Fibroblast of pulmonary artery (primary cell): ENCODE measurements at places on chromosomes 7 and 10.

DNA sequence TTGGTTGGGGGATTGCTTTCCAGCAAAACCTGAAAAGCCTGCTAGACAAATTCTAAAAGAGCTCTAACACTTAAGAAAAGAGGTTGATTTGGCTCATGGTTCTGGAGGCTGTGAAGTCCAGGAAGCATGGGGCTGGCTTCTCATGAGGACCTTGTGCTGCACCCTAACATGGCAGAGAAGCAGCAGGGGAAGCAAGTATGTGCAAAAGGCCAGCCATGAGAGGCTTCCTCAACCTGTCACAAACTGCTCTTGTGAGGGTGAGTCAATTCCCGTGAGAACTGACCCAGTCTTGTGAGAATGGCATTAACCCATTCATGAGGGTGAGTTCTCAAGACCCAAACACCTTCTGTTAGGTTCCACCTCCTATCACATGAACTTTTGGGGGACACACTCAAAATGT lies 54.3 kb upstream of the IGFBP3 start:
- DNase-seq: no peak

GRCh38 chr7:4745971-4746919 lies 29.2 kb upstream of the AP5Z1 start:
- peak; percentile 82 for DNase-seq

GRCh38 chr7:80916770-80917741 lies 1.8 kb downstream of the SEMA3C start:
- peak; percentile 72 for DNase-seq

DNA sequence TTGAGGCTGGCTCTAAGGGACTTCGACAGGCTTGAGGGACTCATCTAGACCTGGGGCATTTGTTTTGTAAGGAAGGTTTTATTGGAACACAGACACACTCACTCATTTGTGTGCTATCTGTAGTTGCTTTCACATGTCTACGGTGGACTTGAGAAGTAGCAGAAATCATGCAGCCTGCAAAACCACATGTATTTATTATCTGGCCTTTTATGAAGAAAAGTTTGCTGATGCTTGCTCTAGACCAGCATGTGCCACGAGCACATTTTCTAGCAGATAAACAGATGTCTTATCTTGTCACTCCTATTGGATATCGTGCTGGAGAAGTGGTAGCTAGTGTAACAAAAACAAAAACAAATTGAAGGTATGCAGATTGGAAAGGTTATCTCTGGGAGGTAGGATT lies 9.8 kb downstream of the UPP1 start:
- DNase-seq: no peak

- DNase-seq: no peak
These were observed 73.2 kb upstream of the KLF6 start for GRCh38 chr10:3858051-3858845.

- DNase-seq: peak; percentile 50
These were observed 80.4 kb downstream of the CUBN start for GRCh38 chr10:17049195-17049594.

- DNase-seq: no peak
These were observed 101.6 kb downstream of the SKIDA1 start for GRCh38 chr10:21423850-21424249.

DNA sequence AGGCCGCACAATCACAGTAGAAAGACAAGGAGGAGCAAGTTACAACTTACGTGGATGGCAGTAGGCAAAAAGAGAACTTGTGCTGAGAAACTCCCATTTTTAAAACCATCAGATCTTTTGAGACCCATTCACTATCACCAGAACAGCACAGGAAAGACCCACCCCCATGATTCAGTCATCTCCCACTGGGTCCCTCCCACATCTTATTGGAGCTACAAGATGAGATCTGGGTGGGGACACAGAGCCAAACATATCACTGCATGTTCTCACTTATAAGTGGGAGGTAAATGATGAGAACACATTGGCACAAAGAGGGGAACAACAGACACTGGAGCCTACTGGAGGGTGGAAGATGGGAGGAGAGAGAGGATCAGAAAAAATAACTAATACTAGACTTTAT lies 32.4 kb downstream of the NOLC1 start:
- no peak for DNase-seq

DNA sequence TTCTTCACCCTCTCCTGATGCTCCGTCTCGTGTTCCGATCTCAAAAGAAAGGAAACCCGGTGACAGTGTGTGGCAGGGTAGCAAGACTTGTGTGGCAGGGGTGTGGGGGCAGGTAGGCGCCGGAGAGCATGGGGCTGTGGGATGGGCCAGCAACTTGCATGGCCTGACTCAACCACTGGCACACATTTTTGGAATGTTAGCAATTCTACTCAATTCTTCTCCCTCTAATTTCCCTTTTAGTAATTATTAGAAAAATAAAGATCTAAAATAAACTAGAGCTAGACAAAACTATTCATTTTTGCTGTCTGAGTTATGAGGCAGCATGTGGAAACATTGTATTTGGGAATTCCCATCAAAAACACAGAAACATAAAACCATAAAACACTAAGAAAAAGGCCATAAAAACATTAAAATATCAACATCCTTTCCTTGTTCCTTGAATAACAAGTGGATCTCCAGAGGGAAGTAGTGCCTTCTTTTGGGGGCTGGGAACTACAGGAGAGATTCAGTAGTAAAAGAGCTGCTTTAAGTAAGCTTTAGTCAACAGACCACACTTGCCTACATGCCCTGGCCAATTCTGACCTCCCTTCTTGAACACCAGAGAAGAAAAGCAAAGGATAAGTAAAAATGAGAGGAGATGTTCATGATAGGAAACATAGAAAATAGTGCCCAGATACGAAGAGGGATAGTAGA lies 21.8 kb downstream of the SEMA3C start:
- DNase-seq: no peak

DNA sequence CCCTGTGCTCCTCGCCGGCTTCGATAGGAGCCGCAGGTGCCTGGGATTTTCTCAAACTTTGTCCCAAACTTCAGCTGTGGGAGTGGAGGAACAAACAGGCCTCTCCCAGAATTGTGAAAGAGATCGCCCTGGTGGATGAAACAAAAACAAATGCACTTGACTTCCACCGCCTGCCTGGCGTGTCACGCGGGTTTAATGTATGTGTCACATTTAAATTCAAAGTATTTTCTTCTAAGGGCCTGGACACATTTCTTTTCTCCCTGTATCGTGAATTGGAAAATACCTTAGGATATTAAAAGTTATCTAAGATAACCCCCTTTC lies 694 bp upstream of the WASL start:
- peak; percentile 78 for DNase-seq

- DNase-seq: peak; percentile 62
These were observed 53.0 kb upstream of the MAGI2 start for GRCh38 chr7:79506481-79506880.

- DNase-seq: peak; percentile 94
These were observed 16.6 kb downstream of the BAG3 start for GRCh38 chr10:119667562-119668328.

- DNase-seq: no peak
These were observed 1.9 kb upstream of the GAL3ST4 start for GRCh38 chr7:100170101-100170897.

DNA sequence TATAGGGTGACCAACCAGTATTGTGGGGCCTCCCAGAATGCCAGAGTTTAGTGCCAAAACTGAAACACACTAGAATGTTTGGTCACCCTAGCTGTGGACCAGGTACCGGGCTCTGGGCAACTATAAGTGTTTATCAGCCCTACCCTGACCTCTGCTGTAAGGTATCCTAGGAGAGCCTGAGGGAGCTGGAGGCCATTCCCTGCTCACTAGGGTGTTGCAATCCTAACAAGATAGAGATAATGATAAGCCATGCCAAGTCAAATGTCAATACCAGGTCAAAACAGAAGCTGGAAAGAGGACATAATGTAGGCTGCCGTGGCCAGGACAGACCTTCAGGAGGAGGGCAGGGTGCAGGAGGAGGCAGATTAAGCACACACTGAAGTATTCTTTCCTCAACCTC lies 151.8 kb downstream of the KCNMA1 start:
- no peak for DNase-seq

DNA sequence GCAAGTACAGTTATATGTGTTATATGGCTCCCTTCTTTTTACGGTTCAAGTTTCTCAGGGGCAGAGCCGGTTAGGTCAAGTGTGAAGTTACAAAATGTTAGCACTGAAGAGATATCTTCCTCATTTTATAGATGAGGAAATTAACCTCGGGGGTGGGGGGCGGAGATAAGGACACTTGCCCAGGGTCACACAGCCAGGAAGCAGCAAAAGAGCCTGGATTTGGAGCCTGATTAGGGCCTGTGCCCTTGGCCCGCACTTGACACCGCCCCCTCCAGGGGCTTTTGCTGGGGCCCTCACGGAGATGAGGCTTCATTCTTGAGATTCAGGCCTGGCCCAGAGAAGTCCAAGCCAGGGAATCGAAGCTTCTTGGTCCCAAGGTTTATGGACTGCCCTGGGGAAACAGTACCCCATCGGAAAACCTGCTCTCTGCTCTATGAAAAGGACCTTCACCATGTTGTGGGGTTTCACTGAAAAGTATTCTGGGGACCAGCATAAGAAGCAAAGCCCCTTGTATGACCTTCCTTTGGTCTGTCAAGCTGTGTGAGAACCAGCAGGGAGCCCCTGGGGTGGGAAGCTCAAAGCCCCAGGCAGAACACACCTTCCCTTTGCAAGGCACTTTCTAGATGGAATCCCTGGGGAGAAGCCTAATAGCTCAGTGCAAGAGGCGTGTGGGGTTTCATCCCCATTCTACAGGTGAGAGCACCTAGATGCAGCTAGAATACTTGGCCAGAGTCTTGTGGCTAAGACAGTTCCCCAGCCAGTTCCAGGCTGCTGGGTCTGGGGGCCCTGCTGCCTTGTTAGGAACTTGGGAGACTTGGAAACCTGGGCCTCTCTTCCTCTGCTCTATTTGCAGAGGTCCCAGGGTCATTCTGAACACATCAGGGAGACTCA lies 21.9 kb downstream of the UNC5B start:
- DNase-seq: no peak

DNA sequence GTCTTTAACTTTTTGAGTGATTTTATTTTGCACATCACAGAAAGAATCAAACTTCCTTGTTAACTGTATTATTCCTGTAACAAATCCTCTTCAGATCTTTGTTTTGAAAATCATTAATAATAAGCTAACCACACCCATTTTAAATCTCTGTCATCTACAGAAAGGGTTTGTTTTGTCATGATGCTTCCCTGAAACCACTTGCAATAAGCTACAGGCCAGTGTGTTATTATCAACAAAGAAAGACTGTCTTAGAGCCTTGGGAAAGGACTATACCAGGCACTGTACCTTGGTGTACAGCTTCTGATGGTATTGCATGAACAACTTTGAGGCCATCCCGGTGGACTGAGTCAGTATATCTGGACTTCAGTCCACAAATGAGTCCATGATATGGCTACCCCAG lies 145.3 kb upstream of the FAM3C start:
- DNase-seq: no peak

GRCh38 chr10:4016214-4016740 lies 231.3 kb upstream of the KLF6 start:
- no peak for DNase-seq

GRCh38 chr7:131792311-131792710 lies 235.9 kb upstream of the PODXL start:
- no peak for DNase-seq

DNA sequence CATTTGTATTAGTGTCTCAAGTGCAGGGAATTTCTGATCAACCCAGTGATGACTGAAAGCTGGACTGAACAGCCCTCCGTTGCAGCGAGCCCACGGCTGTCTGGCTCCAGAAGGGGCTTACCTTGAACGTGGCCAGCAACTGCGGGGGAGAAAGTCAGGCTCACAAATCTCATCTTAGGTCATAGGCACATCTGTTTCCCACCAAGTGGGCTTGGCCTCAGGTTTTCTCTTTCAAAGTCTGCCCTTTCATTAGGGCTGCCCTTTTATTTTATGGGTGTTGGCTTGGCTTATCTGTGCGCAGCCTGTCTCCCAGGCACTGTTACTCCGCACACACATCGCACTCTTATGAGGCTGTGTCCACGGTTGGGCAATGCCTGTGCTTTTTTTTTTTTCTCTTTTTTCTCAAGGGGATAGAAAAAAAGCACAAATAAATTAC lies 178.0 kb downstream of the JCAD start:
- peak; percentile 49 for DNase-seq

GRCh38 chr7:127833641-127834040 lies 181.6 kb downstream of the SND1 start:
- peak; percentile 76 for DNase-seq

- DNase-seq: peak; percentile 80
These were observed 89.3 kb upstream of the PRKCQ start for GRCh38 chr10:6669269-6669859.

DNA sequence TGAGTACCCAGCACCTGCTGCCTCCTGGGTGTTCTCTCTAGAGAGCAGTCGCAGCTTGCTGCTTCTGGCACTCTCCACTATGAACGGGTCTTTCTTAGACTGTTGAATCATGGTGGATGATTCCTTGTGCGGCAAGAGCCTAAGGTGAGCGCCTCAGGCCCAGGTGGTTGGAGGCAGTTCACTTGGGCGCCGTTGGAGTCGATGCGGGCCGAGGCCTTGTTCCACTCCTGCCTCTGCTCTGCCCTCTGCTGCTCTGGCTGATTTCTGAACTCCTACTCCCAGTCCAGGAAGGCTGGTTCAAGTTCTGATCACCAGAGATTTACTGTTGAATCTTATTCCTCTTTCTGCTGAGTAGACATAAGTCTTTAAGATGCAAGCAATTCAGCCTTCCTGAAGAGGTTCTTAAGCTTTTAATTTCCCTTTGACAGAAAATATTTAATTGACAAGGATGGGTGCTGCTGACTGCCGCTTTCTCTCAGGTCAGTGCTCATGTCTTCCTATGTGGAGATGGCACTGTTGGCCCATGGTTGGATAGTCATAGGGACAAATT lies 10.4 kb downstream of the YKT6 start:
- DNase-seq: no peak

- DNase-seq: no peak
These were observed 115.1 kb upstream of the AGK start for GRCh38 chr7:141436139-141436538.

DNA sequence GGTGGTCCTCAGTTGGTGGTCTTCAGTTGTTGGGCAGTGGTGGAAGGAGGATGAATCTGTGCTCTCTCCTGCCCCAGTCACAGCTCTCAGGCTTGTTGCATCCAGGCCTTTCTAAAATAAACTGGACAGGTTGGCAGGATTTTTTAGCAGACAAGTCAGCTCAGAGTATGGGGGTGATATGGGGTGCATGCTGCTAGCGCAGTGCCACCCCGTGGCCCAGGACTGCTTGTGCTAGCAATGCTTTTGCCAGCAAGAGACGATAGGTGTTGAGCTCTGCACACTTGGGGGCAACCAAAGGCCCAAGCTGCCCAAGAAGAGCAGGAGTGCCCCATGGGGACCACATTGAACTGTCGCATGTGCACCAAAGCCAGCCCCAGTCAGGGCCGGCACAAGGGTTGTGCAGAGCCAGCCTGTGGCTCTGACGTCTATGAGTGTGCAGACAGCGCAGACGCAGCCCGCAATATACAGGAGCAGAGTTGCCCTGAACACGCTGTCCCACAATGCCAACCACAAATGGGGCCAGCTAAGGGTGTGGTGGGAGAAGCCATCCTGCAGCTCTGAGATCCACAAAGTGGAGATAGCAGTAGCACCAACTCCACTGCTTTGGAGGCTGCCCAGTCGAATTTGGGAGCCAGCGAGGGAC lies 49.8 kb upstream of the PDSS1 start:
- DNase-seq: no peak

DNA sequence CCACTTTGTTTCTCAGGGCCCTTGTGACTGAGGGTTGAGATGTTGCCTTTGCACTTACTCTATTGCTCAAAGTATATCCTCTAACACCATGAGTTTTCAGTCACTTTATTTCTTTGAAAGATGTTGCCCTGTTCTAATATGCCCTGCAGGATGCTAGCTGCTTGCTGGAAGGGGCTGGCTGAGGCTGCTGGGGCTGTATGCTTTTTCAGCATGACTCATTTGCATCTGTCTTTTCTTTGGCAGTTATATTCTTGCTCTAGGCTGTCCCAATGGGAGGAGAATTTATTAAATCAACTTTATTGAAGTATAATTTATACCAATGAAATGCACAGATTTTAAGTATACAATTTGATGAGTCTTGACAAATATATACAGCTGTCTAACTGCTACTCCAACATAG lies 157.7 kb downstream of the PLPP4 start:
- no peak for DNase-seq
